NCI-H1417 (cell line): ENCODE measurements at places on chromosomes 6 and 20.
A peak's percentile ranks its signal among the peaks of the same experiment; 100 is the strongest.

GRCh38 chr6:87705070-87705691 lies 3.1 kb upstream of the AKIRIN2 start:
- no peak for DNase-seq

DNA sequence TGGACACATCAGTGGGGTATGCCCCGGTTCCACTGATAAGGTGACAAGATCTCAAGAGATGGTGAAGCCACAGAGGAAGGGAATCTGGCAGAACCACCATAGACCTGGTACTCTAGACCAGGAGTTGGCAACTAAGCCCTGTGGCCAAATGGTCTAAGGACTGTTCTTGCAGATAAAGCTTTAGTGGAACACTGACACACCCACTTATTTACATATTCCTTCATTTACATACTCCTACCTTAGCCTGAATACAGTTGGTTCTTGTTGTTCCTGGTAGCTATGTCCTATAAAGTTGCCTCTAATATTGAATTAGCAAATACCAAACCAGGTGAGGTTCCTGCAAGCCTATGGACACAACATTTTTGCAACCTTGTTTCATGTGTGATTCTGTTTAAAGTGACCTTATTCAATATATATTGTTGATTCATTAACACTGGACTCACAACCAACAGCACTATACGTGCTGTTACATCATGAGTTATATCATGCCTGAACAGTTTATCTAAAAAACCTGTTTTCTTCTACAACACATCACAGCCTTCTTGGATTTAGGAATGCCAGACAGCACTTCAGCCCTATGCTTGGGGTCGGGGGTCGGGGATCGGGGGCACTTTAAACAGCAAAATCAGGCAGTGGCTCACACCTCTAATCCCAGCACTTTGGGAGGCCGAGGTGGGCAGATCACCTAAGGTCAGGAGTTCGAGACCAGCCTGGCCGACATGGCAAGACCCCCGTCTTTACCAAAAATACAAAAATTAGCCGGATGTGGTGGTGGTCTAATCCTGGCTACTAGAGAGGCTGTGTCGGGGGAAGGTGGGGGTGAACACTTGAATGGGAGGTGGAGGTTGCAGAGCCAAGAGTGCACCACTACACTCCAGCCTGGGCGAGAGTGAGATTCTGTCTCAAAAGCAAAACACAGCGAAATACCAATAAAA lies 2.5 kb downstream of the CCDC167 start:
- no peak for DNase-seq

DNA sequence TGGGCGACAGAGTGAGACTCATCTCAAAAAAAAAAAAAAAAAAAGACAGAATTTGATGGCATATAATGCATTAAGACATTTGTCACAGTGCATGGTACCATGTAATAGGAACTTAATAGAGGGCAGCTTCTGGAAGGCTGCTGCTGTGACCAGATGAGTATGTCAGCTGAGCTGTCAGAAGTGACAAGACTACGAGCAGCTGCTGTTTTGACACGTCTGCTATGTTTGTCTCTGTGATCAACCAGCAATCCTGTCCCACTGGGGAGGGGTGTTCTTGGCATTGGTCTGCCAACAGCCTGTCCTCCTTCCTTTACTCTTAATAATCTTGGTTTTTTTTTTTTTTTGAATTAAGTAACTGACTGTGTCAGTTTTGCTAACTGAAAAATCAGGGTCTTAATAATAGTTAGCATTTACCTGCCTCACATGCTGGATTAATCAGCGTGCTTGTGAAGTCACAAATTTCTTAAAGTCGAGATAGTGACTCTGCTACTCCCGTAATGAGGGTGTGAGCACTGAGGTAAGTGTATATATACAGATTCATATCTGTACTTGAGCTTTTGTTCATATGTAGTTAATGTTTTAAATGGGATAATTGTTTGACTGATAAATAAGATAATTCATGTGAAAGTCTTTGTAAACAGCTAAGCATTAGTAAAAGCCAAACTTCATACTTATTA lies 152.4 kb downstream of the BMP2 start:
- DNase-seq = no peak

DNA sequence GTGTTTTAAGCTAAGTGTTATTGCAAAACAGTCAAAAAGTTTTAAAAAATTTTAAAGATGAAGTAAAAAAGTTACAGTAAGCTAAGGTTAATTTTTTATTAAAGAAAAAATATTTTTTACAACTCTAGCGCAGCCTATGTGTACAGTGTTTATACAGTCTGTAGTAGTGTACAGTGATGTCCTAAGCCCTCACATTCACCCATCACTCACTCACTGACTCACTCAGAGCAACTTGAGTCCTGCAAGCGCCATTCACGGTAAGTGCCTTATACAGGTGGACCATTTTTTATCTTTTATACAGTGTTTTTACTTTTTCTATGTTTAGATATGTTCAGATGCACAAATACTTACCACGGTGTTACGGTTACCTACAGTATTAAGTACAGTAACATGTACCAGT lies 83.4 kb upstream of the STMND1 start:
- no peak for DNase-seq

- DNase-seq = peak; percentile 54
Measured at GRCh38 chr20:36574366-36575135, 1.2 kb downstream of the TGIF2 start.

DNA sequence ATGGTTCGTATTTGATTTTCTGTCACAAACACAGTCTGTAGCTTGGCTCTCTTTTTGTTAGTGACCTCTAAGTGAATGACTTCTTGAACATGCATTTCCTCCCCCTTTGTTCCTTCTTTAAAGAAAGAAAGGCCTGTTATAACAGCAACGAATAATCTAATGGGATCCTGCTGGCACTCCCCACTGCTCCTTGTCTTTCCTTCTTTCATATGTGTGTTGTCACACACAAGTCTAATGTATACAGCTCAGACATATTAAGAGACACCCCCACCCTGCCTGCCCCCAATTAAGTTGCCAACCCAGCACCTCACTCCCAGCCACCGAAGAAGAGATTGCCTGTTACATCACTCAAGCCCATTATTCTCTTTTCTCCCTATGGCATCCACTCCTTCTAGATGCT lies 4.9 kb upstream of the SAMD5 start:
- DNase-seq = no peak

- peak; percentile 41 for DNase-seq
Measured at GRCh38 chr6:137867685-137868509, 838 bp downstream of the TNFAIP3 start.

GRCh38 chr6:67497749-67498148 lies 1137.3 kb upstream of the ADGRB3 start:
- DNase-seq = no peak

GRCh38 chr6:18978337-18979128 lies 591.4 kb downstream of the RNF144B start:
- peak; percentile 37 for DNase-seq

GRCh38 chr6:89978749-89979145 lies 84.5 kb downstream of the GJA10 start:
- DNase-seq = peak; percentile 37

DNA sequence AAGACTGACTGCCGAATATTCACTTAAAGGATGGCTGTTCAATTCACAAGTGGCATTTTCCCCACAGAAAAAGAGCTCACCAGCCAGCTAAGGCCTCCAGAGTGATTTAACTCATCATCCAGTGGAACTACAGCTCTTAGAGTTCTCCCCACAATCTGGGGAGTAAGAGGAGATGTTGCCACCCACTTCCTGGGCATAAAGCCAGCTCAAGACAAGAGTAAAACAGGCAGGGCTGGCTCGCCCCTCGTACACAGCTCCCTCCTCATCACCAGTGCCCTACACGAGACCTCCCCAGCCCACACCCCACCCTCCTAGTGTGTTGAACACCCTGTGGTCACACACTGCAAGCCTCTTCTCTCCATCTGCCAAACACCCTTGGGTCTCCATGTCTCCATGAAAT lies 47.2 kb upstream of the IPCEF1 start:
- DNase-seq = no peak
